ENCODE measurements at places on chromosomes 2 and 18. TPM values are rescaled to one million over a fixed set of nuclear protein-coding genes. Genes with fewer than 3 reads are reported as not detected.

SERPINB12 gene
- not detected for total RNA-seq

RPRM gene
- 34.7 TPM for total RNA-seq

CPLX4 gene
- not detected for total RNA-seq

HOXD12 gene
- not detected for total RNA-seq

ALPP gene
- total RNA-seq, result not detected
